ENCODE measurements at places on chromosomes 7 and 10.

- DNase-seq, result no peak
Measured at GRCh38 chr7:604001-604883, 84.6 kb upstream of the PDGFA start.

GRCh38 chr10:77284797-77285196 is 352.8 kb downstream of the KCNMA1 start:
- no peak for DNase-seq

- no peak for DNase-seq
Measured at GRCh38 chr10:3654496-3654895, 130.5 kb downstream of the KLF6 start.

DNA sequence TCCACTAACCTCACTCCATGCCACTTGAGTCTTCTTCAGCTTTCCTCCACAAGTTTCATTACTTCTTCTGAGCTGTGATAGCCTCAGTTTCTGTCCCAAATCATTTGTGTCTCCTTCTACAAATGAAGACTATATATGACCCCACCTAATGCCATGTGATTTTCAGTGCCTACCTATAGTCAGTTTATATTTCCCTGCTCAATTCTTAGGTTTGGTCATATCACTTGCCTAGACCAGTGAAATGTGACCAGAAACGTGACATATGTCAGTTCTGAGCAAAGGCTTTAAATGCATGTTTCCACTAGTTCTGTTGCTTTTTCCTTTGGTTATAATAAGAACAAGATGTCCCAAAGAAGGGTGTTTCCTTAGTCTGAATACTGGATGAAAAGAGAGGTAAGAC is 24.6 kb upstream of the REEP3 start:
- DNase-seq, result no peak

Data from Caki2 (cell line).